Fibroblast of skin of right biceps (primary cell): ENCODE measurements at places on chromosomes 11 and 22.

DNA sequence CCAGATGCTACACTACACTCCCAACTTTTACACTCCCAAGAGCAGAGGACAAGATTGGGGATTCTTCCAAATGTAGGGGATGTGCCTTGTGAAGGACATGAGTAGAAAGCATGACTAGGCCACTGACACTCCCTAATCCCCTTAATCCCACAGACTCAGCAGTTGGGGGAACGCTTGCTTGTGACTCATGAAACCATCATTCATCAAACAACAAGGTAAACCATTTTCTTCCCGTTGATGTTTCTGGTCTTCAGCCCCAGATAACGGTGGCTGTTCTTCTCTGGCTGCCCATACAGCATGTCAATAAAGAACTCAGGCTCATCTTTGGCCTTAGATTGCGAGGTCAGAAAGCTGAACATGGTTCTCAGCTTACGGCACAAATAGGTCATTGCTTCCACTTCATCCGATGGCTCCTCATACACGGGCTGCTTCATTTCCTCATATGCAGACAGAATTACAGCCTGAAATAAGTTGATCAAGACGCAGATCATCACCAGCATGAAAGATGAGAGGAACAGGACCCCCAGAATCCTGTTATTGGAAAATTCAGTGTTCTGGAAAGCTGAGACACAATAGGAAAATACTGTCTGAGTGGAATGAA is 6.4 kb upstream of the CDPF1 start:
- peak; percentile 26 for DNase-seq

GRCh38 chr22:46780453-46780852 is 18.0 kb downstream of the TBC1D22A start:
- DNase-seq, result no peak

- DNase-seq, result no peak
Observed at GRCh38 chr11:47586098-47586855, at the start of gene FAM180B. TSS of gene FAM180B (plus strand) at chr11:47586678. CDS start at chr11:47586769, 91 bp downstream.

- DNase-seq, result no peak
Observed at GRCh38 chr11:35750315-35750714, 87.7 kb downstream of the TRIM44 start.

DNA sequence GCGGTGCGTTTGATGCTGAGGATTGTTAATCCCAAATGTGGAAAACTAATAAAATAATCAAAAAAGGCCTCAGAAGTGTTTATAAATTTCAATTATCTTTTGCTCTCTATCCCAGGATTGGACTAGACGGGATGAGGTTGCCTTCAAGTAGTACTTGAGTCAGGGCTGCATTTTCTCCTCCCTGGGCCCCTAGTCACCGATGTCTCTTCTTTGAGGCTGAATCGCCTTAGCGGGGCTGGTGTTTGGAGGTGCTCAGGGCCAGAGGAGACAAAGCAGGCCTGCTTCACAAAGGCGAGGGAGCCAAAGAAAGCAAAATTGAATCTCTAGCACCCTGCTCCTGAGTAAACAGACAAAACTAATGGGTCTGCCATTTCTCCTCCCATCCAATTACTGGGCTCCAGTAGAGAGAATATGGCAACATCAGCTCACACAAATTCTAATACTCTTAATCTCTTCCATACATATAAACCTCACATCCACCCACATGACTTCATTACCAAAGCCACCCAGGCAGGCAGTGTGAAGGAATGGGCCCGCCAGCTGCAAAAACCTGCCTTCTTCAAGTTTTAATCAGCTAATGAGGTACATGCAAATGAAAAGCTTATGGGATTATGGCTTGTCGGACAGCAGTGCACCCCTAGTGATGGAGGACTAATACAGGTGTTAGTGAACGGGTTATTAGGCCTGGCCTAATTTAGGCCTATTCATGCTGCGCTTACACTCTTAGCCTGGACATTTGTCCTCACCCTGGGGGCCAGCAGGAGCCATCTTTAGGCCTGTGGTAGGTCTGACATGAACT is 52.7 kb upstream of the HTATIP2 start:
- no peak for DNase-seq
